ENCODE measurements at places on chromosomes 5 and 9. TPM values are rescaled to one million over a fixed set of nuclear protein-coding genes. Genes with fewer than 3 reads are reported as not detected.

Gene BBLN
- 57.4 TPM for total RNA-seq

Gene TTC23L
- 0.48 TPM for total RNA-seq

Gene ANGPTL2
- total RNA-seq, result not detected

Gene SIT1
- total RNA-seq, result not detected
